Stimulated activated CD4-positive, alpha-beta T cell treated with anti-CD3 and anti-CD28 coated beads, TNF-alpha, amount 100 ng/mL, for 48 hours (primary cell): ENCODE measurements at places on chromosomes 1 and 21.

GRCh38 chr1:238119060-238119459 lies 228.3 kb upstream of the ZP4 start:
- no peak for DNase-seq

GRCh38 chr1:31977385-31978131 lies 36.1 kb upstream of the KHDRBS1 start:
- no peak for DNase-seq

DNA sequence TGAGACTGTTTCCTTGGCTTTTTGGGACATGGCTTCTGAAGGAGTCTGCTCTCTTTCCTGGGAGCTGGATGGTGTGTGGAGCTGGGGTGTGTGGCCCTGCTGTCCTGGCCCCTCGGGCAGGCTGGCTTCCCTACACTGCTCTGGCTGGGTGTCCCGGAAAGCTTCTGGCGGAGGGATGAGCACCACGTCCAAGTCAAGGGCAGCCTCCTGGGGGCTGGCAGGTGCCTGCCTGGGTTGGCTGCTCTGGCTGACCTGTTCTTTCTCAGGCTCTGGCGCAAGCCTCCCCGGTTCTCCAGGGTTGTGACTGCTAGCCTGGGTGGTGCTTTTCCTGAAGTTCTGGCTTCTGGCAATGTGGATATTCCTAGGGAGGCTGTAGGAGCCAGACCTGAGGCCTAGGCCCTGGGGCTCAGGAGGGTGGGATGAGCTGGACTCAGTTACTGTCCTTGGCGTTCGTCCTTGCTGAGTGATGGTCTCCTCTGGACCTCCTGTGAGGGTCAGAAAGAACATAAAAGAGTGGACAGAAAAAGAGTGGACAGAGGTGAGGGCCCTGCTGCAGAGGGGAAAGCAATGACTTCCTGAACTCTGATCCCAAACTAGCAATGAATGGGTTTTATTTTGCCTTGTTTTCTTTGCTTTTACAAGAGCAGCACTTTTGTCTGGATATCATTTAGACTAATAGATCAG lies 9.4 kb downstream of the C1orf116 start:
- no peak for DNase-seq

GRCh38 chr1:32549616-32550015 lies 10.4 kb downstream of the ZBTB8A start:
- no peak for DNase-seq

DNA sequence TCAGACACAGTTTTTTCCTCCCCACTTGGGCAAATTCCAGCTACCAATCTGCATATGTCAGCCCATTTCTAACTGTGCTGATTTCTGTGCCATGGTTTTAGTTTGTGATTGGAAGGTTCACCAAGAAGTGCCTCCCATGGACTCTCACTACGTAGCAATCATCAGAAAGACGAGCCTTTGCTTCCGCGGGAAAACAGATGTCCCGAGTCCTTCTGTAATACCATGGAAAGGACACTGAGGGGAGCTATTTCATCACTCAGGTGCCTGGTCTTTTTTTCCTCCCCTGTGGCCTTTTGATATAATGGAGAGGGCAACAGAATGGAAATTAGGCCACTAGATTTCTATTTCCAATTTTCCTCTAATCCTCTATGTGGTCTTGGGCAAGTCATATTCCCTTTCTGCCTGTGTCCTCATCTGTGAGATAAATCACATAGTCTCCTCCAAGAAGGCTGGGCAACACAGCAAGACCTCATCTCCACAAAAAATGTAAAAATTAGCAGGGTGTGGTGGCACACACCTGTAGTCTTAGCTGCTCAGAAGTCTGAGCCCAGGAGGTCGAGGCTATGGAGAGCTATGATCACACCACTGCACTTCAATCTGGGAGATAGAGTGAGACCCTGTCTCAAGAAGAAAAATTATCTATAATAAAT lies 24.8 kb downstream of the LEMD1 start:
- DNase-seq, result no peak

DNA sequence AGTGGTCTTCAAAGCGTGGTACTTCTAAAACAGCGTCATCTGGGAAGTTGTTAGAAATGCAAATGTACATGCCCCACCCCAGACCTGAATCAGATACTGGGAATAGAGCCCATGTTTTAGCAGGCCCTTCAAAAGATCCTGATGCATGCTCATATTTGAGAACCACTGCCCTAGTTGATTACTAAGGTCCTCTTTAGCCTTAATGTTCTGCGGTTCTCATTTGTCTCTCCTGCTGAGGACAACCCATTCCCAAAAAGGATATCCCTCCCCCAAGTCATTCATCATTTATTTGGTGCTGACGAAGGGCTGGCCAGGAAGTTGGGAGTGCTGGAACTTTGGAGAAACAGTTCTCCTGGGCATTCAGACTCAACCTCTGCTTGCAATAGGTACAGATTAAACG lies 92.4 kb upstream of the RALGPS2 start:
- DNase-seq, result no peak

DNA sequence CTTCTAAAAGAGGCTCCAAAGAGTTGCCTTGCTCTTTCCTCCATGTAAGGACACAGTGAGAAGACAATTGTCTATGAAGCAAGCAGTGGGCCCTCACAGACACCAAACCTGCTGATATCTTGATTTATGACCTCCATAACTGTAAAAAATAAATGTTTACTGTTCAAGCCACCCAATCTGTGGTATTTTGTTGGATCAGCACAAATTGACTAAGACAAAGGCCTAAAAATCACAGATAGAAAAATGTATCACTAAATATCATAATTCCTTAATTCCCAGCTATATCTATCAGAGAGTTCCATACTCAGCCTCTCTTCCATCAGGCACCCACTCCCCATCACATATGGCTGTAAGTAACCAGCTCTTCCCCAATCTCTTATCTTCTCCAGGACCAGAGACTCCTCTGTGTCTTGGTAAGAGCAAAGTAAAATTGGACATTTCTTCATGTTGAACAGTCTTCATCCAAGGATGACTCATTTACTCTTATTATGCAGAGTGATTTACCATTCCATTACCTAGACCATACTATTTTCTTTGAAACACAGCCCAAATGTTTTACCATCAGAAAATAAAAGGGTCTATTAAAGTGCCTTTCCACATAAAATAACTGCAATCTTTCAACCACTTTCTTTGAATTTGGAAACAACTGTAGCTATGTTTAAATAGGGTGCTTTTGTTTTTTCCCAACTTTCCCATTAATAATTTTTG lies 503.6 kb downstream of the MRPL39 start:
- DNase-seq, result no peak

GRCh38 chr1:166082601-166083000 lies 84.2 kb downstream of the FAM78B start:
- DNase-seq, result no peak

GRCh38 chr1:201893431-201893830 lies 4.7 kb downstream of the SHISA4 start:
- DNase-seq, result no peak

- no peak for DNase-seq
Measured at GRCh38 chr1:173052681-173053196, 2.0 kb upstream of the TNFSF18 start.

DNA sequence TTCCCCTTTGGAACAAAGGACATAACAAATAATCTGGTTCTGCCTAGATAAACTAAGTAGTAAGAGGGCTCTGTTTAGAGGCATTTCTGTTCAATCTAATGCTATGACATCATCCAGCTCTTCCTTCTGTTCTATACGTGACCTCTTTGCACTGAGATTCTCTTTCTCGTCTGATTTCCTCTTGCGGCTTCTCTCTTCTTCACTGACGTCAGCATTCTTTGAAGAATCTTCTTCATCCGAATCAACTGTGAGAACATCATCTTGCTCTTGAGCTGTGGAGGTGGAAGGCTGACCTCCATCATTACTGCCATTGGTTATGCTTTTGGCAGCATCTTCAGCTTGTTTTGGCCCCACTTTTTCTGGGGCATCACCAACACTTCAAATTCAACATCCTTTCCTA lies 130.4 kb downstream of the HS2ST1 start:
- no peak for DNase-seq

DNA sequence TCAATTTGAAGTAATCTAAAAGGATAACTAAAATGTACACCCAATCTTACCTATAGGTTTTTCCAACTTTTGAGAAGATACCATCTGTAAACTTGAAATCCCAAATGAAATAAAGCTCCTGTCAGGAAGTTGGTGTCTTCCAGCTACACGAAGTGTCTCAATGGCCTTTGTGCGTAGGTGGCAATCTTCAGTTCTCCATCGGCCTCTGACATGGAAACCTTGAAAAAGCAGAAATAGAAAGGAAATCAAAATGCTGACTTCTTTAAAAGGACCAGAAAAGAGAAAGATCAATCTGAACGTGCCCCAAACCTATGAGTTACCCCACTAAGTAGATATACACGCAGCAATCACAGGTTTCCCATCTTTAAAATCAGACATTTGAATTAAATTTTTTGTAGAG lies 10.0 kb downstream of the MKNK1 start:
- DNase-seq, result no peak

DNA sequence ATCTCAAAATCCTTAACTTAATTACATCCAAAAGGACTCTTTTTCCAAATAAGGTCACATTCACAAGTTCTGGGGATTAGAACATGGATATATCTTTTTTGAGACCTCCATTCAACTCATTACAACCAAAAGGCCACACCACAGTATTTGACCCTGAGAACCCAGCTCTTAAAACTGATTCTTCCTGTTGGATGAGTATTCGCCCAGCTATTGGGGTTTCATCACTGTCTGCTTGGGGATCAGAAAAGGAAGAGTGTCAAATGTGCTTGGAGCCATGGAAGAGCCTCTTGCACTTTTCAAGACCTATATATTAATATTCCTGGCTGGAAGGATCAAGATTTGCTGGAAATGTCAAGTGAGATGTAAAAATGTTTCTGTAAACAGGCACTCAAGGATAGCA lies 5.4 kb upstream of the TINAGL1 start:
- no peak for DNase-seq

DNA sequence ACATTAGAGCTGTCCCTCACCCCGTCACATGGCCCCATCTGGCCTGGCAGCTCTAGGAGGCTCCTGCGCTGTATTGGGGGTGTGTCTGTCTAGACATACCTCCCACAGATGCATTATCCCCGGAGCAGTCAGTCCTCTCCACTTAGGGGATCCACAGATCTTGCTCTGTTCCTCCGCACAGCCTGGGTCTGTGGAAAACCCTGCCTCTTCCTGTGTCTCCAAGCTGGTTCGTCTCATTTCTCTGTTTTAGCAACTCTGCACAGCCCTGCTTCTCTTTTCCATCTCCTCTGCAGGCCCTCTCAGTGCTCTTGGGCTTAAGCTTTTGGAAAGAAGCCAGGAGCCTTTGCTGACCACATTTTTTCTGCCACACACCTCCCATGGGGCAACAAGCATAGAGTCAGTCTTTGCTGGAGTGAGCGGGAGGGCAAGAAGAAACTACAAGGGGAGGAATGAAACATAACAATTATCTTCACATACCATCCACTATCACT lies 241.5 kb downstream of the FOXD2 start:
- DNase-seq, result no peak

DNA sequence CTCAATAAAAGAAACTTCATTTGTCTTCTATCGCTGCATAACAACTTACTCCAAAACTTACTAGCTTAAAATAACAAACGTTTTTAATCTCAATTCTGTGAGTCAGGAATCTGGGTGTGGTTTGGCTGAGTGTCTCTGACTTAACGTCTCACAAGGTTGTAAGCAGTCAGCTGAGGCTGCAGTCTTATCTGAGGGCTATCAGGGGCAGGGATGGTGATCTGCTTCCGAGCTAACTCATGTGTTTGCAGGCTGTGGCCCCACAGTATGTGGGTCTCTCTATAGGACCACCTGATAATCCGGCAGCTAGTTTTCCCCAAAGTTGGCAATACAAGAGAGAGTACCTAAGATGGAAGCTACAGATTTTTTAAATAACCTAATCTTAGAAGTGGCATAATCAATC lies 234.2 kb upstream of the FGGY start:
- no peak for DNase-seq

GRCh38 chr1:39609618-39610331 lies 29.7 kb downstream of the HEYL start:
- DNase-seq, result peak; percentile 66

DNA sequence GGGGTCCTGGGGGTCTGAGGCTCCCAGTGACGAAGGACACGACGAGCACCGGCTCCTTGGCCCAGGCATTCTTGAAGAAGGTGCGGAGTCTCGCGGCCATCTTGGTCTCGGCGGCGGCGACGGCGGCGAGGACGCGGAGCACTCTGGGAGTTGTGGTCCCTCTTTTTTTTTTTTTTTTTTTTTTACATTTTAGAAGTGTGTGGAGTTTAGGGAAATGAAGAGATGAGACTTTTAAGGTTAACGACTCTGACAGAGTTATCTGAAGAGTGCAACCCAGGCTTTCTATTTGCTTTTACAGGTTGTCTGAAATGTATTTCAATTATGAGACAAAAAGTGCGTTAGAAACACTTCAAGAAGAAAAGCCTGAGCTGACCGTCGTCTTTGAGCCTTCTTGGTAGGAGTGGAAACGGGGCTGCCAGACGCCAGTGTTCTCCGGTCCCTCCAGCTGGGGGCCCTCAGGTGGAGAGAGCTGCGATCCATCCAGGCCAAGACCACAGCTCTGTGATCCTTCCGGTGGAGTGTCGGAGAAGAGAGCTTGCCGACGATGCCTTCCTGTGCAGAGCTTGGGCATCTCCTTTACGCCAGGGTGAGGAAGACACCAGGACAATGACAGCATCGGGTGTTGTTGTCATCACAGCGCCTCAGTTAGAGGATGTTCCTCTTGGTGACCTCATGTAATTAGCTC lies 9.7 kb downstream of the OR2B11 start:
- DNase-seq, result peak; percentile 9

DNA sequence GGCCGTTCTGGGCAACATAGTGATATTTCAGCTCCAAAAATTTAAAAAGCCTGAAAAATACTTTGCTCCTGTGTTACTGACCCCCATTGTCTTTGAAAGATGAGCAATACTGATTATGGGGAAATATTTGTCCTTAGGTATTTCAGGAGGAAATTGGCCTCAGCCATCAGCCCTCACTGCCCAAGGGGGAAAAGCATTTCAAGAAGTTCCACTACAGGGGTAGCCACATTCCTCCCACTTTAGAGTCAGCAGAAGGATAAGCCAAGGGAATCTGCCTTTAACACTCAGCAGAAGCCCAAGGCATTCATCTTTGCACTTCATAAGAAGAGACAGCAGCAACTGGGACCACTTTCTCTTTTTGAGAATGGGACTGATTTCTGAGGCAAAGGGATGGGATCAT lies 40.5 kb upstream of the ZNF326 start:
- no peak for DNase-seq
